ENCODE measurements at places on chromosomes 5 and 9.

DNA sequence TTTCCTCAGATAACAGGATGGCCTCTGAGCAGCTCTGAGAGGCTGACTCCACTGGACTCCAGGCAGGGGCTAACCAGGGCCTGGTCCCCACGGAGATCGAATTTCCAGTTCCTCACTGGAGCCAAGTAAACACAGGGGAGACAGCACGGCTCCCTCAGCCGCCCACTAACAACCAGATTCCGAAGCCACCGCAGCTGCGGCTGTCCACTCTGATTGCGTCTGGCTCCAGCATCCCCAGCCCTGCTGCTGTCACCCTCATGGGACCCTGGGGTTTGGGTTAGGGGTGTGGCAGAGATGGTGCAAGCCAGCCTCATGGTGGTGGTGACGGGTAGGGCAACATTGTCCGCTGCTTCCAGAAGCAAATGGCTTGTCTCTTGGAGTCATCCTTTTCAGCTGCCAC, 172.6 kb downstream of the RGS3 start:
- DNase-seq, result no peak

- DNase-seq, result no peak
Measured at GRCh38 chr5:176415240-176415951, 943 bp downstream of the CLTB start.

- no peak for DNase-seq
Measured at GRCh38 chr9:116471093-116471906, 215.8 kb upstream of the TRIM32 start.

GRCh38 chr9:80651044-80651443, 1038.3 kb downstream of the TLE1 start:
- no peak for DNase-seq

- DNase-seq, result no peak
Measured at GRCh38 chr5:39131210-39132127, 57.3 kb upstream of the RICTOR start.

GRCh38 chr5:150605546-150605945, 34.9 kb upstream of the SYNPO start:
- DNase-seq, result no peak

DNA sequence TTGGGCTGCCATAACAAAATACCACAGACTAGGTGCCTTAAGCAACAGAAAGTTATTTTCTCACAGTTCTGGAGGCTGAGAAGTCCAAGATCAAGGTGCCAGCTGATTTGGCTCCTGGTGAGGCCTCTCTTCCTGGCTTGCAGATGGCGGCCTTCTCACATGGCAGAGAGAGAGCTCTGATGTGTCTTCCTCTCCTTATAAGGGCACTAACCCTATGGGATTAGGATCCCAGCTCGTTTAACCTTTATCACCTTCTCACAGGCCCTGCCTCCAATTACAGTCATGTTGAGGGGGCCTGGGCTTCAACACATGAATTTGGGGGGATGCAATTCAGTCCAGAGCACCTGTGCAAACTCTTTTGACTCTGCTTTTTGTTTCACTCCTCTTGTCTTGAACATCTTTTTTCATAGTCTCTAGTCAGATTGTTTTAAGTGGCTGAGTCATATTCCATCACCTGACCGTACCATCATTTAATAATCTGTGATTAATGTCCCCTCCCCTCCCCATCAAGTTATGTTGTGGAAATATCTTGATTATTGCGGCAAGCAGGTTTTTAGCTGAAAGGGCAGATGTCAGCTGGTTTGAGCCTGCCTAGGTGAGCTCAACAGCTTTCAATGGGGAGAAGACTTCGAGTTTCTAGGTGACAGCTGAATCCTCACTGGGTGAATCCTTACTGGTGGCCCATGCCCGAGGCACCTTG, 61.8 kb downstream of the NDFIP1 start:
- no peak for DNase-seq

DNA sequence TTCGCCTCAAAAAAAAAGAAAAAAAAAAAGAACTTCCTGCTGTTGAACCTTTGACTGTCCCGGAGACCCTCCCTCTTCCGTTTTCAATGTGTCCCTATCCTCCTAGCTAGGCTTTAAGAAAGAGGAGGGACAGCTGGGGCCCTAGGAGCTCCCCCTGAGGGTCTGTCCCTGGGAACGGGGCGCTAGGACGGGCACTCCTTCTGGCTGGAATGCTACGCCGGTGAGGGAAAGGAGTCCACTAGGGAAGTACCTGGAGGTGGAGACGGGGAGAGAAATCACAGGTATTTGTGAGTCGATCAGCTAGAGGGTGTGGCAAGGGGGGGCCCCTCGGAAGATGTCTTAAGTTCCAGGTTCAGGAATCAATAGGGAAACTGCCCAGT, 4.6 kb downstream of the SIT1 start:
- no peak for DNase-seq

DNA sequence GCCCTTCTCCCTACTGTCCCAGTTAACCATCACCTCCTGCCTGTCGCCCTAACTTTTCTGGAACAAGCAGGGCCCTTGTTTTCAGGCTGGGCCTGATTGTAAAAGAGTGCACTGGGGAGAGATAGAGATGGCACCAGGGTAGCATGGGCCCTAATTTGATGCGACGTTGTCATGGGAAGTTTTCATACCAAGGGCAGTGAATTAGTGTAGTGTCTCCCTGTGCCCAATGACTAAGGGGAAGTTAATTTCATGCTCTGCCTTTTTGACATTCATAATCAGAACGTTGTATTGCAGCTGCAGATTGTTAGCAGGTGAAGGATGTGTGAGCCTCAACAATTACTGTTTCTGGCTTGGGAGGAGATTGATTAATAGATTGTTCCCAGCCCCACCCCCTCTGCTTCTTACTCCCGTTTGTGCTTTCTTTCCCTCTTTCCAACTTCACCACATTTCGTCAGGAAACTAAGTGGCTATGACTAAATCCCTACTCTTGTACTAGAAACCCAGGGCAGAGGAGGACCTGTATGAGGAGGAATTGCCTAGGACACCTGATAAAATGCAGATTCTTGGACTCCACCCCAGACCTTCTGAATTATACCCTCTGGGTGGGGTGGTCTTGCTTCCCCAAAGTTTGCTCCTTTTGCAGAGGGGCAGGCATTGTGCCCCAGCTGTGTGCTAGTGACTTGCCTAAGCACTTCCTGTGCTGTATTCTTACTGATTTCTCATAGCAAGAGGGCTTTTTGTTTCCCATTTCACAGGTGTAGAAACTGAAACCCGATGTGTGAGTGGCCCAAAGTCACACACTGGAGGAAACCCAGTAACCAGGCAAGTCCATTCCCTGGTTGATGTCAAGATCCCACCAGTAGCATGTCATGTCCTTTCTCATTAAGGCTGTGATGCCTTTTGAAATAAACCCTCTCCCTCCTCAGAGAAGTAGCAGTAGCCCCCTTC, 56.3 kb downstream of the DAB2IP start:
- DNase-seq, result no peak

DNA sequence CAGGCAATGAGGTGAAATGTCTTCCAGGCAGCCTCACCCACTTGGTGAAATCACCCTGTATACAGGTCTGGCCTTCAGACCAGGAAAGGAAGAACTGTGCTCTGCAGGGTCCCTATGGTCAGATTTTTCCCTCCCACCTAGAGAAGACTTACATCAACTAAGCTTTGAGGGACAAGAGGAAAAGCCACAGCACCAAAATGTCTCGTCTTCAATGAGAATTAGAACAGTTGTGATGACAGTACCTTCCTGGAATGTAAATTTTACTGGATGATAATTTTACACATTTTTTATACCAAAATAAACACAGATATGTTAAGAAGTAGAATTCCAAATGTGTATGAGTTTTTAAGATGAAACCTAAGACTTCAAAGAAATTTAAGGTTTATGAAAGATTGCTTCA, 283.9 kb downstream of the SPOCK1 start:
- no peak for DNase-seq

GRCh38 chr9:20984506-20984905, 46.9 kb downstream of the HACD4 start:
- no peak for DNase-seq

GRCh38 chr9:100459963-100460362, 13.0 kb upstream of the TMEFF1 start:
- no peak for DNase-seq

DNA sequence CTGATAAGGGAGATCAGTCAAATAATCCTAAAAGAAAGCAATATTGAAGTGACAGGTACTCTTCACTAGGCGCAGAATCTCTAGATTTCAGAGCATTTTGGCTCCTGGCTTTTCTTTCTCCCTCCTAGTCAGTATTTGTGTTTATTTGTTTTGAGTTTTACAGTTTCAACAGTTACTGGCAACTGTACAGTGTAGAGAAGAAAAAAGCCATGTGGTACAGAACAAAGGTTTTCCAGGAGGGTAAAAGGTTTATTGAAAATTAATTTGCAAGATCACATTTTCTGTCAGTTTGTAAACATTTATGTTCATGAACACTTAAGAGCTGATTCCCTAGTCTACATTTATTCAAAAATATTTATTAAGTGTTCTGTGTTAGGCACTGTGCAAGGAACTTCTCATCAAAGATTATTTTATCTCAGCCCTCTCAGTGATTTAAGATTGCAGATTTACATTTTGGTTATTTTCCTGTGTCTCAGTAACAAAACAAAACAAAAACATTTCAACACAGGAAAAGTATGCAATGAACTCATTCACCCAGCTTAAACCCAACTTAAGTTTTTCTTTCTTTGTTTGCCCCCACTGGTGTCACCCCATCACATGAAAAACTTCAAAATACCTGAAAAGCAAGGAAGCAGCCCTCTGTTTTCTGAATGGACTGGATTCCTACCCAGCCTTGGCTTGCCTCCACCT, 12.9 kb downstream of the MINAR2 start:
- DNase-seq, result no peak

GRCh38 chr9:70347046-70347445, 67.4 kb downstream of the KLF9 start:
- no peak for DNase-seq

DNA sequence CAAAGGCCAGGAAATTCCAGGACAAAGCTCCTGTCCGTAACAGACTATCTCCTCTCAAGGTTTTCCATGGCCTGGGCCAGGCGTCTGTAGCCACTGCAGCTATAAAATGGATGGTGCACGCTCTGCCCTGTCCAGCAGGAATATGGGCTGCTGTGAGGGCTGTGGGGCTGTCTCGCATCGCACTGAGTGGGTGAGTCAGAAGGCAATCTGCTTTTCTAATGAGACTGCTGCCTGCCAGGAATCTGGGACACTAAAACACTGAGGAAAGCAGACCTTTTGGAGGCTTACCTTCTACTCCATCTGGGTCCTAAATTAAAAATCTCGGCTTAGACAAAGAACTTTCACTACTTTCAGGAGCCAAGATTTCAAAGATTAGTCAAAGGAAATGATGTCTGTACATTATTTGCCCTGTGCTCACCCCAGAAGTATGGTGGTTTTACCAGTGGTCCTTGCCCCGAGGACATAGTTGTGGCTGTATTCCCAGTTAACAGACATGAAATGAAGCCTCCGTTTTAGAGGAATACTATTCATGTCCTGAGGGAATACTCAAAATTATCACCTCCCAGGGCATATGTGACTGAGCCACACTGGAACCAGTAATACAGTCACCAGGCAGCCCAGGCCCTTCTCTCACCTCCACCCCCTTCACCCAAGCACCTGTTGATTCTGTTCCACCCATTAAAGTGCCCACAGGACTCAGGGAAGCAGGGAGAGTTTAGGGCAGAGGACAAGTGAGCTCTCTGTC, 56.4 kb downstream of the PFDN1 start:
- no peak for DNase-seq

DNA sequence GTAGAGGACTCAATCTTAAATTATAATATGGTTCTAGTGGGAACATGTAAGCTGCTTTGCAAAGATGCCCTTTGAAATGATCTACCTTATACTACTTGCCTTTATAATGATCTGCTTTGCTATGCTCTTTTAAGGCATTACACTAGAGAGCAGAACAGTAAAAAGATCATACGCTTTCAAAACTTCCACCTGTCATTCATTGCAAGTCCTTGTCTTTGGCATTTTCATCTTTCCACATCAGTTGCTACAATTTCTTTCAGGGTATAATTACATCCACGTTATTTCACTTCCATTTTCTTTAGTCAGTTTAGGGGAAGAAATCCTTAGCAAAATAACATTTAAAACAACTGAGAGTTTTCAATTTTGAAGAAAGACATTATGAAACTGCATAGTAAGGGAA, 80.3 kb downstream of the ACTBL2 start:
- DNase-seq, result no peak

DNA sequence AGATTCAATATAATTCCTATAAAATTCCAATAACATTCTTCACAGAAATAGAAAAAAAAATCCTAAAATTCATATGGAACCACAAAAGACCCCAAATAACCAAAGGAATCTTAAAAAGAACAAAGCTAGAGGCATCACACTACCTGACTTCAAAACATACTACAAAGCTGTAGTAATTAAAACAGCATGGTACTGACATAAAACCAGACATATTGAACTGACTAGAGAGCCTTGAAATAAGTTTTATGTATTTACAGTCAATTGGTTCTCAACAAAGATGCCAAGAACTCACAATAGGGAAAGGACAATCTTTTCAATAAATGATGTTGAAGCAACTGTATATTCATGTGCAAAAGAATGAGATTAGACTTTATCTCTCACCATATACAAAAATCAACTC, 36.9 kb downstream of the BTNL9 start:
- no peak for DNase-seq

DNA sequence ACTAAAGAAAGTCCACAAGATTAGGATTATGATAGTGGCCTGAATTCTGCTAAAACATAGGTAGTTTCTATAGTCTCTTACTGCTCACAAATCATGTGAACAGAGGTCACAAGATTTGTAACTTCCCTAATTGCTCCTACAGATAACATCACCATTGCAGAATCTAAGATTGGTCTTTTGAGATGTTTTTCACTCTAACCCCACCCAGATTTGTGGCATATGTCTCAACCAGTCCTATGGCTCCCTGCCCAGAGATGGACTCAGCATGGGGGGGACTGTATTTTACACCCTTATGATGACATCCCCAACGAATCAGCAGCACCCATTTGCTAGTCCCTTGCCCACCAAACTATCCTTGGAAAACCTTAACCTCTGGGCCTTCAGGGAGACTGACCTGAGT, 1046.2 kb downstream of the CDH12 start:
- DNase-seq, result no peak

DNA sequence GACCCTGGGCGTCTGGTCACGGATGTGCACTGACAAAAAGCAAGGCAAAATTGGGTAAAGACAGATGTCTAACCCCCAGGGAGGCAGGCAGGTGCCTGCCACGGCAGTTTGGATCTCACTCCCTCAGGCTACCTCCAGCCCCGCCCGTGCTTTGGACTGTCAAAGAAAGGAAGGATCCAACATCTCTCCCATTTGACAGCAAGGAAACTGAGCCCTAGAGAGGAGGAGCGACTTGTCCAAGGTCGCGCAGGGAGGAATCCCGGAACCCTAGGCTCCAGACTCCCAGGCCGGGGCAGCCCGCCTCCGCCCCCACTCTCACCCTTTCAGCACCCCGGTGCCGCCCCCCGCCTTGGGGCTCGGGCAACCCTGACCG, 376 bp downstream of the GOLGA1 start:
- DNase-seq, result no peak

Measured in stimulated activated CD4-positive, alpha-beta T cell treated with anti-CD3 and anti-CD28 coated beads, Interleukin-2, amount 100 ng/mL, for 4 hours (primary cell).